Activated CD4-positive, alpha-beta T cell treated with anti-CD3 and anti-CD28 coated beads for 4 hours (primary cell): ENCODE measurements at places on chromosomes 6 and 20.

DNA sequence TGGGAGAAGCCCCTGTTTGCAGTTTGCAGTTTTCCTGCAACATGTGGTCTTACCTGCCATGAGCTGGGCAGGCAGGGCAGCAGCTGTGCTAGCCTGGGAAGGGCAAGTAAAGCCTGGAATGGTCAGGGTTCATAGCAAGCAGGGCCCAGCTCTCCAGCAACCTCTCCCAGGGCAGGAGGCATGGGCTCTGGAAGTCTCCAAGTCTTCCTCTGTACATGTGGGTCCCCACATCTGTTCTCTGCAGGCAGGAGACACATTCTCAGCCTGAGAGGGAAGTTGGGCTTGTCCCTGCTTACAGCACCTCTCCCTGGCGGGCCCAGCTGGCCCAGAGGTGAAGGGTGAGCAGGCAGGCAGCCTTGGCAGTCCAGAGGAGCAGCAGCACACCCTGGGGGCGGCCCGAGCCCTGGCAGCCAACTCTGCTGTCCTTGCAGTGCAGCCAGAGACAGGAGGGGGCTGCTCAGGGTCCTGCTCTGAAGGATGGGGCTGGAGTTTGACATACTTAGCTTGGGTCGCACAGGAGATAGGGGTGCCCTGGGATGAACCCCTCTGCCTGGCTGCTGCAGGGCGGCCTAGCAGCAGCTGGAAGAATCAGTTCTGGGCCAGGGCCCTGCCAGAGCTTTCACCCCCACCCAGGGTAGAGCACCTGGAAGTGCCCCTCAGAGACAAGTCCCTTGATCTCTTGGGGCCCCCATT is 176.0 kb downstream of the MRPL14 start:
- DNase-seq, result no peak

DNA sequence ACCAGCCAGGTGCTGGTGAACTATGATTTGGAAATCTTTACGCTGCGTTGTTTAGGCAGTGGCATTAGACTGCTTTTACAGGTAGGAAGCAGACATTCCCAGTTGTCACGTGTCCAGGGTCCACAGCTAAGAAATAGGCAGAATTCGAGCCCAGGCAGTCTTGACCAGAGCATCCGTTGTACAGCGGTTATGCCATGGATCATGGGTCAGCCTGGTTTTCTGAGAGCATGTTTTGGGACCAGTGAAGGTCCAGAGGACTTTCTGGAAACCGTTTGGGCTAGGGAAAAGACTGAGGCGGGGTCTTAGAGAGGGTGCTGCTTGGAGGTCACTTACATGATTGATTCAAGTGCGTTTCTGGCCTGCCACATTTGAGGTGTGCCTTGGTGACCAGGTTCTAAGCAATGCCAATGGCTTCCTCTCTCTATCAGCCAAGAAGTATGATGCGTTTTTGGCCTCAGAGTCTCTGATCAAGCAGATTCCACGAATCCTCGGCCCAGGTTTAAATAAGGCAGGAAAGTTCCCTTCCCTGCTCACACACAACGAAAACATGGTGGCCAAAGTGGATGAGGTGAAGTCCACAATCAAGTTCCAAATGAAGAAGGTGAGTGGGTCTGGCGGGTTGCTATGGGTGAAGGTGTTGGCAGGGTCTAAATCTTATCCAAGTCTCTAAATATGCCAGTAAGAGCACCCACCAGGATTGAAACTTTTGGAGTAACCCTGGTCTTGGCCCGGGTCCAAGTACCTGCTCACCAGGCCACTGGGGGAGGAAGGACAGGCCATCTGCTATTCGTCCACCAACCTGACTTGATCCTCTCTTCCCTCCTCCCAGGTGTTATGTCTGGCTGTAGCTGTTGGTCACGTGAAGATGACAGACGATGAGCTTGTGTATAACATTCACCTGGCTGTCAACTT is 1.8 kb downstream of the RPL10A start:
- no peak for DNase-seq

DNA sequence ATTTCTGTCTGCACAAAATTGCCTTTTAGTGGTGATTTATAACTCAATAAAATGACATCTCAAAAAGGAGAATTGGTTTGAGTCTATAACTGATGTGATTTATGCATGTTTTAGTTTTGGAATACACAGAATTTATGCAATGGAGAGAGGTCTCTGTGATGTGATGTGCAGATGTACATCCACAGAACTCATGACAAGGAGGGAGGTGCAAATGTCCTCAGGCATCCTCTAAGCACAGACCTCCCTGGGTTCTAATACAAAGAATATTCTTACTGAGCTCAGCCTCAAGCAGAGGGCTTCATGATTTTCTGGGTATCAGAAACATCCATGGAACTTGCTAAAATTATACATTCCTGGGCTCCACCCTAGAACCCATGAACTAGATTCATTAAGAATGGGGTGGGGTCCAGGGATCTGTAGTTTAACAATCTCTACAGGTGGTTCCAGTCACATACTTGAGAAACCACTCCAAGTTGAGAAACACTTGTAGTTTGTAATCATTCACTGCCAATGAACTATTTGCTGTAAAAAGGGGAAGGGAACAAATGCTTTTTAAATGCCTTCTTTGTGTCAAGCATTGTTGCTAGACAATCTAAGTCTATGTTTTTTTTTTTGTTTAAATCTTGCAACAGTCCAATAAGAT is 60.2 kb upstream of the NEDD9 start:
- no peak for DNase-seq

DNA sequence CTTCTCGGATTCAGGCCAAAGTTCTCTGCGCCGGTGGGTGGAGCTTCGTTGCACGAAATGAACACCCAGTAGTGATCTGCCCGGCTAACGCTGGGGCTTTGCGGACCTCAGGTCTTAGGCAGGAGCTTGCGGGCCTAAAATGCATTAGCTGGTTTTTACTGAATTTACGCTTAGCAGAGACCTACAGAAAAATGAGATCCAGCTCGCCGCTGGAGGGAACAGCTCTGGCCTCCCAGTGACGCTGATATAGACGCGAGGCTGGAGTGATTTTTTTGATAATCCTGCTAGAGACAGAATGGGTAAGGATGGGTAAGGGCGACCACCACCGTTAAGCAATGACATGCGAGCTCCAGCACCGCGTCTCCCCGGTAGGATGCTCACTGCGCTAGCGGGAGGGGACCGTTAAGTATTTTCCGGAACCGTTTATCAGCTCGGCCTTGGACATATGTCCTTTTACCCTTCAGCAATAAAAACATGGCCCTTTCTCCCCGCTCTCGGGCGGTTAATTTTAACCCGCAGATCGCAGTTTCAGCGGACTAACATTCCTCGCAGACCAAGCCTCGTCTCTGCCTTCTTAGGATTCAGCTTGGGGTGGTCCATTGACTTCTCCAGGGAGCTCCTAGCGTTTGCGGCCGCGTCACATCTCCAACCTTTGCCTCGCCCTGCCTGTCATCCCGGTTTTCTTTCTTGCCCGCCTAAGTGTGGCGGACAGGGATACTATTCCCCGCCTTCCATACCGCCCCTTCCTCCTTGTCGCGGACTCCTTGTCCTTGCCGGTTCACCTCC is 109.3 kb downstream of the GPX5 start:
- DNase-seq, result no peak

DNA sequence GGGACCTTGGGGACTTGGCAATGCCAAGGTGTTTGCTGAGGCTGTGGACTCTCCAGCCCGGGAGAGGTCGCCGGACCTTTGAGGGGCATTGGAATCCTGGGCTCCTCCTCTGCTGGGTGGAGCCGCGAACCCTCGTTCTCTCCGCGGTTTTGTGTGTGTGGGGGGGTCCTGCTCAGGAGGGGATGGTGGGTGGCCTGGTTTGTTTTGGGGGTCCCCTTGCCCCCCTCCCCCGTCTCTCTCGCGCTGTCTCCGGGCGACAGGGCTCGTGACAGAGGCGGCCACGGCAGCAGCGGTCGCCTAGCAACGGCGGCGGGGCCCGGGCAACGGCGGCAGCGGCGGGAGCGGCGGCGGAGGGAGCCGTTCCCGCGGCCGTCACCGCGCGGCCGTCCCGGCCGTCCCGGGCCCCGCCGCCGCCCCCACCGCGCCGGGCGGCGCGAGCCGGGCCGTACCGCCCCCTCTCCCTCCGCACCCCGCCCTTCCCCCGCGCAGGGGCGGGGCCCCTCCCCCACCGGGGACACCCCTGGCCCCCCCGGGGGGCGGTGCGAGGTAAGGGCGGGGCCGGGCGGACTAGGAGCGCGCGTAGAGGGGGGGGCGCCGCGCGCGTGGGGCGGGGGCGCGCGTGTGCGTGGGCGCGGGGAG is 7.8 kb downstream of the SYNGAP1 start:
- DNase-seq, result peak; percentile 70

- peak; percentile 85 for DNase-seq
These were observed 5.1 kb upstream of the TCEA2 start for GRCh38 chr20:64057628-64058498.

DNA sequence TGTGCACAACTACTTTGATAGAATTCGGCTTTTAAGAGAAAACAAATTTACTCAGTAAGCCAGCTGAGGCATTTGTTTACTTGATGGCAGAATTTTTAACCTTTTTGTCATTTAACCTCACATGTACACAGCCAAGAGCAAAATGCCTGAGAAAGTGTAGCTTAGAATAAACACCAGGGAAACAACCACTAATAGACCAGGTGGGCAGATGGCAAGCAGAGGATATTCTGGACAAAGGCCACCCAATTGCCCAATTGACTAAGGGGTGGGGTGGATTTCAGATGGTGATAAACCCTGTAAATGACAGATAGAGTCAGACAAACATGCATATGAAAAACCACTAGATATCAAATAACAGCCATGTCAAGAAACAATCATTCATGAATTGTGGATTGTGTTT is 190.7 kb upstream of the FBXL4 start:
- no peak for DNase-seq

GRCh38 chr6:44229376-44230033 is 6.1 kb downstream of the SLC29A1 start:
- no peak for DNase-seq

DNA sequence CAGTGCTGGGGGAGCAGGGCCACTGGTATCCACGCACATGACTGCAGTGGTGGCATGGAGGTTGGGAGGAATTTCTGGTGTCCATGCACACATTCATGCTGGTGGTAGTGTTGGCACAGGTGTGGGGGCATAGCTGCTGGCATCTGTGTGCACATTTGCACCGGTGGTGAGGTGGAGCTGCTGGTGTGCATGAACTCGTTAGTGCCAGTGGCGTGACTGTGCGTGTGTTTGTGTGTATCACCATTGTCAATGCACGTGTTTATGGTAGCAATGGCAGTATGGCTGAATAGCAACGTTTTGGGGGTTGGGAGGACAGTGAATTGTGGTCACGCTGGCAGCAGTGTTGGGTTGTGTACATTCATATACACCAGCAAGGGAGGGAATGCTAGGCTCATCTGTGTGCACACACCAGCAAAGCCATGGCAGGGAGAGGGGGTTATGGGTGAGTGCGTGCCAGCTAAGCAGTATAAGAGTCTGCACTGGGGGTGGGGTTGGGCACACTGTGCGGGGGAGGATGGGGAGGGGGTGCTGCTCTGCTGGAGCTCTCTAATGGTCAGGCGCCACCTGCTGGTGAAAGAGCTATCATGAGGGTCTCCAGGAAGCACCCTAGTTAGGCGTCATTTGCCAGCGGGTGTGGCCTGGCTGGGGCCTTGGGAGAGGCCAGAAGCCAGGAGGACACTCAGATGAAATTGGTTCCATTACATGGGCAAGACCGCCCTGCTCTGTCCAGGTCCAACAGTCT is 626.1 kb upstream of the ID4 start:
- DNase-seq, result no peak

DNA sequence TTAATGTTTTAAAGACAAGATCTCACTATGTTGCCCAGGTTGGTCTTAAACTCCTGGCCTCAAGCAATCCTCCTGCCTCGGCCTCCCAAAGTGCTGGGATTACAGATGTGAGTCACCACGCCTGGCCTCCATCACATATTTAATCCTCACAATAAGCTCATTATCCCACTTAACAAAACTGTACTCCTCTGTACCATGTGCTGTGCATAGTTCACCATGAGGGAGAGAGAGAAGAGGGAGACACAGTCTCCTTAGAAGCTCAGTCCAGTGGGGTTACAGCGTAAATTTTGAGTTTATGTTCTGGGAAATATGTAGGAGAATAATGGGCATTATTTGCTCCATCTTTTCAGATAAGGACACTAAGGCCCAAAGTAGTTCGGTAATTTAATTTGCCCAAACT is 7.9 kb upstream of the CPNE5 start:
- DNase-seq, result no peak

DNA sequence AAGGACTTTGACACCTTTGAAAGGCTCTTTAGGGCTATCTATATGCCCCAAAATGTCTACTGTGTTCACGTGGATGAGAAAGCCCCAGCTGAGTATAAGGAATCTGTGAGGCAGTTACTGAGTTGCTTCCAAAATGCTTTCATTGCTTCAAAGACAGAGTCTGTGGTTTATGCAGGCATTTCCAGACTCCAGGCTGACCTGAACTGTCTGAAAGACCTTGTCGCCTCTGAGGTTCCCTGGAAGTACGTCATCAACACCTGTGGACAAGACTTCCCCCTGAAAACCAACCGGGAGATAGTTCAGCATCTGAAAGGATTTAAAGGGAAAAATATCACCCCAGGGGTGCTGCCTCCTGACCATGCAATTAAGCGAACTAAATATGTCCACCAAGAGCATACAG is 65.2 kb downstream of the GCNT2 start:
- DNase-seq, result no peak

GRCh38 chr6:626236-626635 is 30.7 kb downstream of the HUS1B start:
- DNase-seq, result no peak

DNA sequence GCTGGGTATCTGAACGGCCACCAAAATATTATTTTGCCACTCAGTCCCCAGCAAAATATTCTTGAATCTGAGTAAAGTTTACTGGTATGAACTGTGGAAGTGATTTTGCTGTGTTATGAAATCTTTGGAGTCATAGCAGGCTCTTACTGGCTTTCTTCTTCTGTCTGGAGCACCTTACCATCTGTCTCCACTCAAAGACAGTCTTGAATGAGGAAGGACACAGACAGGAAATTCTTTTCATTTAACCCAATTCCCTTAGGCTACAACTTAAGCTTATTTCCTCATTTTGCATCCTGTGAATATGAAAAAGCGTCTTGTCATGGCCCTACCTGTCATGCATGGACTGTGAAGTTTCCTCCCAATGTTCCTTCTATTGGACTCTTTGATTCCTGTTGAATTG is 24.7 kb downstream of the FNDC1 start:
- DNase-seq, result no peak

GRCh38 chr6:149266659-149267058 is 50.9 kb upstream of the TAB2 start:
- DNase-seq, result no peak

GRCh38 chr6:79810185-79810705 is 137.1 kb downstream of the ELOVL4 start:
- DNase-seq, result no peak

- DNase-seq, result peak; percentile 92
These were observed 24.9 kb upstream of the IER3 start for GRCh38 chr6:30769088-30769852.
